A549 treated with DMSO at 1 μM for 4 hours (cell line): ENCODE measurements at places on chromosomes 1 and 21. TPM values are rescaled to one million over a fixed set of nuclear protein-coding genes. Genes with fewer than 3 reads are reported as not detected.

The MYBPH gene
- not detected in 5 replicates for total RNA-seq

The RNU1-3 gene
- total RNA-seq, result 7.3 TPM in 1 of 5 replicates, not detected in the others

The ELAVL4 gene
- total RNA-seq, result not detected in 5 replicates

The TSPEAR gene
- not detected in 5 replicates for total RNA-seq

The UAP1 gene
- total RNA-seq, result 26.4 to 34.5 TPM (median 31.6 TPM) in 5 replicates

The LCE1B gene
- not detected in 5 replicates for total RNA-seq

The HPDL gene
- 4.2 to 5.7 TPM (median 4.3 TPM) in 5 replicates for total RNA-seq

The C8B gene
- total RNA-seq, result not detected in 5 replicates

The SLC35F3 gene
- total RNA-seq, result 3.3 to 6.6 TPM (median 5.9 TPM) in 5 replicates

The TGFB2 gene
- total RNA-seq, result 27.0 to 35.7 TPM (median 30.6 TPM) in 5 replicates

The RPE65 gene
- not detected in 5 replicates for total RNA-seq
